ENCODE measurements at places on chromosomes 2 and 18.

DNA sequence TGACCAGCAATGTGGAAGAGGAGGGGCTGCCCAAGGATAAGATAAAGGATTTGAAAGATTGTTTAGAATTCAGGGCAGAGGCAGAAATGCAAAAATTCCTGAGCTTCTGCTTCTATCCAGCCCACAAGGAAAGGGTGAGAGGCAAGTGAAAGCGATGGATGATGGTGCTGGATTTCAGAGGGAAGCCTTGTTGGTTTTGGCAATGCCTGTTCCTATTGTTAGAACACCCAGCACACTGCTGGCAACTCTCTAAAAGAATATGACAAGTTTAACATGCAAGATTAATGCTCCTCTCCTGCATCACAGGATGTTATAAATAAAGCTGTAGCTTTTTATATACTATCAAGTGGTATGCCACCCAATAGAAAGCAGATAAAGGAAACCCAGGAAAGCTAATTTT is 92.6 kb downstream of the ZNF385B start:
- DNase-seq: no peak

GRCh38 chr2:139814458-139814857 is 1034.3 kb upstream of the NXPH2 start:
- DNase-seq: no peak

DNA sequence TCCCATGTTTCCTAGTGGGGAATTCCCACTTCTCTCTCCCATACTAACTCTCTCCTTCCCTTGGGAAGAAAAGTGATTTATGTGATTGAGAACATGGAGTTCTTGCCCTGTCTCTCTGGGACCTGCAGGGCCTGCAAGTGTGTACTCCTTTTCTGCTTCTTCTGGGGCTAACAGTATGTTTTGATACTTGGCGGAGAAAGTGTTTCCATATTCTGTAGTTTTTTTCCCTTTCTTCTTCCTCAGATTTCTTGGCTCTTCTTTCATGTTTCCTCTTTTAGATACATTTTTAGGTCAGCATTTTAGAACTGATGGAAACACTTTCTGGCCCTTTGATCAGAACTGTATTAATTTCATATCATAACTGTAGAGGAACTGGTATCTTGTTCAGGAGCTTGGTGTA is 352.2 kb downstream of the DLGAP1 start:
- no peak for DNase-seq

GRCh38 chr2:101883860-101884259 is 107.9 kb upstream of the IL1R2 start:
- DNase-seq: peak; percentile 27

GRCh38 chr2:237612527-237613357 is 14.6 kb upstream of the LRRFIP1 start:
- no peak for DNase-seq

GRCh38 chr2:190701586-190701985 is 52.7 kb downstream of the NAB1 start:
- no peak for DNase-seq

- no peak for DNase-seq
Observed at GRCh38 chr2:16561676-16562075, 104.0 kb downstream of the CYRIA start.

- no peak for DNase-seq
Observed at GRCh38 chr2:60486067-60486466, 67.4 kb downstream of the BCL11A start.

DNA sequence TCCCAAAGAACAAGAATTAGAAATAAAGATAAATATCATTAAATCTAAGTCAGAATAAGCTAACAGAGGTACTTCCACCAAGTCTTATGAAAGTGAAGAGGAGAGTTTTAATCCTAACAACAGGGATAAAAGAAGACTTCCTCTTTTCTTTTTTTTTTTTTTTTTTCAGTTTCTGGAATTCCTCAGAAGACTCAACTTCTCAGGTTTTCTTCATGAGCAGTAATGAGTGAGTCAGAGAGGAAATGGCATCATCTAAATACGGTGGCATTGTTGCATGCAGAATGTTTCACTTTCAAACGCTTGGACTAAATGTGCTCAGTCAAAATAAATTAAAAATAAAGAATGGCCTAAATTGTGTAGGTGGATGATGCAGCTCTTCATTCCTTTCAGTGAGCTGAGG is 45.6 kb upstream of the ARHGAP15 start:
- no peak for DNase-seq

GRCh38 chr18:35203067-35203466 is 37.8 kb upstream of the ZNF397 start:
- no peak for DNase-seq

GRCh38 chr2:124970030-124970429 is 944.9 kb downstream of the CNTNAP5 start:
- no peak for DNase-seq

GRCh38 chr2:235779444-235779896 is 285.6 kb downstream of the AGAP1 start:
- peak; percentile 24 for DNase-seq

DNA sequence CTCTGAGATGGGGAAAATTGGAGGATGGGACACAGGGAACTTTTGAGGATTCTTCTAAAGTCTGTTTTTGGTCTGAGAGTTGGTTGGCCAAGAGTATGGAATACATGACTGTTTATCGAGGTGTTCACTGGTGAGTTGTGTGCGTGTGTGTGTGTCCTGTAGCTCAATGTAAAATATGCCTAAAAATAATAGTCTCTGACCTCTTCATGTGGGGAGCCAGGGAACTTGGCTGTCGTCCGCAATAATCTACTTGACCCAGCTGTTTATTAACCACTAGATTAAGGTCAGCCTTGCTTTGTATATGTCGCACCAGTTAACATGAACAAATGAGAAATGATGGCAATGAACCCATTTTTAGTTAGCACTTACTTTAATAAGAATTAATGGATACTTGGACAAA is 177.5 kb upstream of the TPO start:
- no peak for DNase-seq
